ENCODE measurements at places on chromosomes 1 and 21.

GRCh38 chr21:38343691-38344090 lies 86.9 kb downstream of the KCNJ15 start:
- no peak for DNase-seq

- DNase-seq: no peak
Observed at GRCh38 chr1:189206617-189207016, 1271.0 kb downstream of the BRINP3 start.

DNA sequence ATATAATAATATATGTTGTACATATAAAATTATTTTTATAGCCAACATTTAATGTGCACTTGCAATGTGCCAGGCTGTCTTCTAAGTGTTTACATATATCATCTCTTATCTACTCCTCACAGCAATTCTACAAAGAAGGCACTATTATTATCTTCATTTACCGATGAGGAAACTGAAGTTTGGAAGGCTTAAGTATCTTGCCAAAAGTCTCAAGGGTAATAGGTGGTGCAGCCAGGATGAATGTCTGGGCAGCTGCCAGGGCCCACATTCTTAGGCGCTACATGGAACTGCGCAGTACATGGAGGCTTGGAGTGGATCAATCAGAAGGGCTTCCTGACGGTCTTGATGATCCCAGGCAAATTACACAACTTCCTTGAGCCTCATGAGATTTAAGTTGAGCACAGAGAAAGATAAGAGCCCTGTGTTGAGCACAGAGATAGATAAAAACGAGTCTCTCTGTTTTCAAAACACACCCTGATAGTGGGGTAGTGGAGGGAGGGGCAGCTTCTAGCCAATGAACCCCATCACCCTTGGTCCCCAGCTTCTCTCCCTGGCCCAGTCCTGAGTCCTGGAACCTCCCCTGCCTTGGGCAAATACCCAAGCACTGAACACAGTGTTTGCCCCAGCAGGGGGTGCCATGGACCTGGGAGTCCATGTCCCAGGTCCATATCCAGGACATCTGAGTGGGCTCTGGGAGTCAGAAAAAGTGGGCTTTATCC lies 9.2 kb downstream of the POU3F1 start:
- DNase-seq: no peak

GRCh38 chr1:177864538-177865305 lies 105.1 kb downstream of the SEC16B start:
- DNase-seq: peak; percentile 96

- DNase-seq: no peak
Observed at GRCh38 chr1:53513846-53514245, 54.6 kb downstream of the DMRTB1 start.

Measured in COLO829 (cell line).